ENCODE measurements at places on chromosomes 1 and 21. TPM values are rescaled to one million over a fixed set of nuclear protein-coding genes. Genes with fewer than 3 reads are reported as not detected.
A peak's percentile ranks its signal among the peaks of the same experiment; 100 is the strongest.

DNA sequence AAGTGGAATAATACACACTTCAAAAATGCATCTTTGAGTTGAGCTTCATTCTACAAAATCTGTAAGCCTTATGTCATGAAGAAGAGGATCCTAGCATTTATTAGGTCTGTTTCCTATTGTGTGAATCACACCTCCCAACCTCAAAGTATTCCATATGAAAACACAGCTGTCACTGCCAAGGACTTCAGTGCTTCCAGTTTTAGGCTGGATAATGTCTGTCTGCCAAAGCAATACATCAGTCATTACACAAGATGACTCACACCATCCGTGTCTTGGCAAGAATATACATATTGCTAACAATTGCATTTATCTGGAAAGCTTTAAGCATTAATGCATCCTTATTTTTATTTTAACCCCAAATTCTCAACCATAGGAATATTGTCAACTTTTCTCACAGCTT is 125.7 kb upstream of the TMPRSS15 start:
- no peak for DNase-seq

DNA sequence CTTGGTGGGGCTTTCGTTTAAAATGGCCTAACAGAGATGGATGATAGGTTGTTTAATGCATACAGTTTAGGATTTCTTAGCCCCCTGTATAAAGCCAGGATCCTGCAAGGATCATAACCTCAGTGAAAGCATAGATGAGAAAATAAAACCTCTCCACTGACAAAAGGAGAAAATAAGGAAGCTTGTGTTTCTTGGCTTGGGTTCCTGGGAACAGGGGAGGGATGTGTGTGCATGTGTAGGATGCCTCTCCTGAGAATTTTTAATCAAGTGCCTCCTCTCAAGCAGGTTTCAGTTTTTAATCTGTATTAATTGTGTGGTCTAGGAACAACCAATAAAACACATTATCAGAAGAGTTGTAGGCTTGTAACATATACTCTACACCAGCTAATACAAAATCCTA is 26.1 kb downstream of the PRKACB start:
- DNase-seq, result no peak

DNA sequence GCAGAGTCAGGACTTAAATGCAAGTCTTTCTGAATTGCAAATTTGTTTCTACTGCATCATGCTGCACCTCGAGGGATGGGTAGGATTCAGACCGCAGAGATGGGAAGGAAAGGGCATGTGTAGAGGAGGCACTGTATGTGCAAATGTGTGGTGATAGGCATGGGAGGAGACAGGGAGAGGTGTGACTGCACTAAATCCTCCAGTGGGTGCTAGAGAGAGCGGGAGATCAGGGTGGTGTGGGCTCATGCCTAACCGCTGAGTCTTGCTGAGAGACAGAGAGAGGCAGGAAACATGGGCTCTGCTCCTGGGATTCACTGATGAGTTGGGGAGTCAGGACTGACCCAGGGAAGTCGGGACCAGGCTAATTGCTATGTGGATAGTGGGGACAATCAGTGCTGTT is 61.1 kb downstream of the PTPRU start:
- no peak for DNase-seq

DNA sequence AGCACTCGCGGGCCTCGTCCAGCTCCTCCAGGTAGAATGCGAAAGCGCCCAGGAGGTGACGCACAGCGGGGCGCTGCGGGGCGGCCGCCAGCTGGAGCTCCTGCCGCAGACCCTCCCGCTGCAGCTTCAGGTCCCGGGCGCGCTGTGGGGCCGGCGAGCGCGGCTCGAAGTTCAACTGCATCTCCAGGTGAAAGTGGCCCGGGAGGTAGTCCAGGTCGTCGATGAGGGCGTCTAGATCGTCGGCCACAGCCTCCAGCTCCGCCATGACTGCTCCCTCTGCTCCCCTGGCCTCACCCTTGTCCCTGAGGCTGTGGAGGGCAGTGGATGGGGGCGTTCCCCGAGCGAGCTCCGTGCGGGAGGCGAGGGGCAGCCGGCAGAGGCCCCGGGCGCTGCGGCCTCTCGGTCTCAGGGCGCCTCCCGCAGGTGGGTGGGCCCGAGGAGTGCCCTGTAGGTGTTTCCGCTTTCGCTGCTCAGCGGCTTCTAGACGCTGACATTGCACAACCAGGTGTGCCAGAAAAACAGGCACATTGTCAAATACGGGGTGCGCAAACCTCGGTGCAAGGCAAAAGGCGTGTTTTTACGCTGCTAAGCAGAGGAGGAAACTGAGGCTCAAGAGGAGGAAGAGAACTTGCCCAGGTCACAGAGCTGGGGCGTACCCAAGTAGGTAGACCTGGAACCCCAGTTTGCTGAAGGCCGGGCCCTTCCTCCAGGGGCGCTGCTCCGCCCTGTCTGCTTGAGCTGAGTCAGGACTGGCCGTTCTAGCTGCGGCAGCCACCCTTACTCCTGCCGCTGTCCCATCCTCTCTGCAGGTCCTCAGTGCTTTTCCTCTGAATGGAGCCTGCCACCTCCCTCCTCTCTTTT is at the start of gene TTC22:
TSS of gene TTC22 (minus strand) at position 425 of the 861 bp plus-strand sequence. CDS start at position 265, 160 bp downstream.
- DNase-seq, result peak; percentile 81

DNA sequence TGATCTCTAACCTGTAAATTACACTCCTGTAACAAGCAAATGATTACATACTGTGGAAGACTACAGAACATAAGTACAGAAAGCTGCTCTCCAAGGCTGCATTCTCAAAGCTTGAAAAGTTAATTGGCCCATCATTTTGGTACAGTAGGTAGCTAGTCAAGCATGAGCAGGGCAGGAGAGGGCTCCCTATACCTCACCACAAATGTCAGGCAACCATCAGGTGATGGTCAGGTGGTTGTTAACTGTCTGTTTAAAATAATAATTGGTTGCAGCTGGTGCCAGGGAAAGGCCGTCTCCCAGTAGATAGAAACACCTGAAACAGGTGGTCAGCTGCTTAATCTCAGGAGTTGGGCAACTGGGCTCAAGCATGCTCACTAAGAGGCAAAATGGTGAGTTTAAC is 13.1 kb upstream of the SLC1A7 start:
- no peak for DNase-seq

GRCh38 chr1:151989211-151989862 is 4.3 kb downstream of the S100A10 start:
- DNase-seq, result no peak

DNA sequence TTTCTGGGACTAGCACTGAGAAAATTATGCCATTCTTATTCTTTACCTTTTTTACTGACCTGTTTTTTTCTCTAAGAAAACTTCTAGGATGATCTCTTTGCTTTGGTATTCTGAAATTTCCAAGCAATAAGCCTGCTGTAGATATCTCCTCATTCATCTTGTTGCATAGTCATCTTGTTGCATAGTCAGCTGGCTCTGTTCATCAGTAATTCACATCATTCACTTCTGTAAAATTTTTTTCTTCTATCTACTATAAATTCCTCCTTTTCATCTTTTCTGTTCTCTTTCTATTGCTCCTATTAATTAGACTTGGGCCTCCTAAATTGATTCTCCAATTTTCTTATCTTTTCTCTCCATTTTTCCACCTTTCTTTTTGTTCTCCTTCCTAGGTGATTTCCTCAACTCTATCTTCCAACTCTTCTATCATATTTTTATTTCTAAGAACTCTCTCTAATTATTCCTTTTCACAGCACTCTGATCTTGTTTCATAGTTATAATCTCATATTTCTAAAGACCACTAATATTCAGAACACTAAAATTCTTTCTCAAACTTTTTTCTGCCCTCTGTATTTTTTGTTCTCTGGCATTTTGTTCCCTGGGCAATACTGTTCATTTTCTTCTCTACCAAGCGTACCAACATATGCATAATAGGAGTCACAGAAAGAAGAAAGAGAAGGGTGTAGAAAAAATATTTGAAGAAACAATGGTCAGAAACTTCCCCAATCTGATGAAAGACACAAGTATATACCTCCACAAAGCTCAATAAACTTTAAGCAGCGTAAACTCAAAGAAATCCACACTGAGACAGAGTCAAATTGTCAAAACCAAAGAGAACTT is 17.7 kb downstream of the TUT4 start:
- DNase-seq, result no peak

GRCh38 chr1:206842854-206843253 is 22.6 kb upstream of the IL20 start:
- DNase-seq, result no peak

GRCh38 chr1:64755361-64755760 is 10.5 kb downstream of the RAVER2 start:
- DNase-seq, result no peak

GRCh38 chr1:234619071-234619480 is 9.1 kb upstream of the IRF2BP2 start:
- DNase-seq, result no peak

DNA sequence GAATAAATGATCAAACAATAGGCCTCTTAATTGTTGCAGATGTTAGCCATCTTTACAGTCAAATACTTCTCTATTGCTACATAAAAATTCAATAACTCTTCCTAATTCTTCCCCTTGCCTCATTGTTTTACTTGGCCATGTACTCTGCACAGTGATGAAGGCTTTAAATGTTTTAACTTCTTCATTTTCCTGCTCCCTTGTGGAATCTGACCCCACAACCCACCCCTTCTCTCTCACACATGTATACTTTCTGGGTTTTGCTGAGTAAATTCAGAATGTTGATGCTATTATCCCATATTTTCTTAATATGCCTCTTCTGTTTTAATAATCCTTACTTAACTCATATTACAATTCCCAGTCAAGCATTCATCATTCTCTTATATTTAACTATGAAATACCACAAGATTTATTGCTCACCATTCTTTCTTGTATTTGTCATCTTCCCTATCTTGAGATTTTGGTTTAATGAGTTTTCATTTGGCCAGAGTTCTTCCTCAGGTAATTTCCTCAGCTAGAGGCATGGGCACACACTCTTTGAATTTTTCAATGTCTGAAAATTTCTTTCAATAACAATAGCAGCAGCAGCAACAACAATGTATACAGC is 327.8 kb upstream of the USP24 start:
- DNase-seq, result no peak

- no peak for DNase-seq
These were observed 6.8 kb downstream of the CASQ2 start for GRCh38 chr1:115761601-115762302.

DNA sequence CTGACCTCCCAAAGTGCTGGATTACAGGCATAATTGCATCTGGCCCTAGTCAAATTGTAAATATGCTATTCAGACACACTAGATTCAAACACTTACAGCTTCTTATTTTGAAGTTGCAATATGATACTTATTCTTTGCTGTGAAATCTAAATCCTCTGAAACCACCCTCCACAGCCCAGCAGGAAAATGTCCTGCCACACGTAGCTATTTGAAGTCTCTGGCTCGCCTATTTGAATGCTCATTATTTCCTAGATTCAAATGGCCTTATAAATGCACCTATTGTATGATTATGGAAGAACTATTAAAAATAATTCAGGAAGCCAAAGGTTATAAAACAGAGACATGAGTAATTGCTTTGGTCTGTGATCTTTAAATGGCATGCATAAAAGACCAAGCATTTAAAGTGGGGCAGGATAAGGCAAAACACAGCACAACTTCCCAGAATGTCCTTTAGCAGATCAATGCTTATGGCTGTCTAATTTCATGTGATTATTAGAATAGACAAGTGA is 26.6 kb upstream of the FBXO28 start:
- DNase-seq, result no peak

DNA sequence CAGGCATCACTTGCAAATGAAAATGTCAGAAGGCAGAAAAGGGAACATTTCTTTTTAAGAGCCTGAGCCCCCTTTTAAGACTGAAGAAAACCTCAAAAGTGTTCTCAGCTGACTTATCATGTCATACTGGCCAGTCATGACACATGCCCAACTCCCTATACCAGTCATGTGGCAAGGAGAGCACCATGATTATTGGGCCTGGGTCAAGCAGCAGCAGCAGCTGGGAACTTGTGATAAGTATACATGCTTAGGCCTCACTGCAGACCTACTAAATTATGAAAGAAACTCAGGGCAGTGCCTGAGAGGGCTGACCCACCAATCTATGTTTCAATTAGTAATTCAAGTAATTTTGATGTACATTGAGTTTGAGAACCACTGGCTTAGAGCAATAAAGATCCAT is 8.6 kb downstream of the RO60 start:
- DNase-seq, result no peak

DNA sequence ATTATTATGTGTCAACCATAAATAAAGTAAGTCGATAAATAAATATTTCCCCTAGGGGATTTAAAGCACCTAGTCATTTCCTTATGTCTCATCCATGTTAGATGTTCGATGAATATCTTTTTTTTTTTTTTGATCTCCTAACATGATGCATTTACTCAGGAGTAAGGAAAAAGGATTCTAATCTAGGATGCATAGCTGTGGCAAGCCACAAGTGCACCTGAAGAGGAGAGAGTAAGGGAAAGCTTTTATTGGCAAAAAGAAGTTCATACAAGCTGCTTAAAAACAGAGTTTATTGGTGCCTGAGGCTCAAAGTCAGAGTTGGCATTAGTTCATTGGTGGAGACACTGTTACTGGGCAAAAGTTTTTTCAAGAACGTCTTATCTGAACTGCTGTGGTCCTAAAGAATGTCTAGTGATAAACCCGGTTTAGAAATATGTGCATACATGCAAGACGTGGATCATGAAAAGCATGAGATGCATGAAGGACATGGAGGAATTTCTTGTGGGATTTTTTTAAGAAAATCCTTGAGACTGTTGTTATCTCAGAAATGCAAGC is 51.7 kb downstream of the SWT1 start:
- no peak for DNase-seq

DNA sequence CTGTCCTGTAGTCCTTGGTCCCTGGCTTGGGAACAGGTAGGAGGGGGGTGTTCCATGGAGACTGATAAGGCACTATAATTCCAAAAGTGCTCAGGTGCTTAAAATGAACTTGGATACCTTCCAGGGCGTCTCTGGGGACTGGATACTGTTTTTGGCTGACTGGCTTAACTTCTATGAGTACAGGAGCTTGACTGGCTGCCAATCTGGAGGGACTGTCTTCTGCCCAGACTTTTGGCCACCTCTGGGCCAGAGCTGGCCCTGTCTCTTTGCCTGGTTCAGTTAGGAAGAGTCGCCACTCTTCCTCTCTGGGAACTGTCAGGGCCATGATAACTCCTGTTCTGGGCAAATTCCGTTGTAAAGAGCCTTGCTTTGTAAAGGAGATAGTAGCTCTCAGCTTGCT is 407.0 kb downstream of the TGFB2 start:
- no peak for DNase-seq

DNA sequence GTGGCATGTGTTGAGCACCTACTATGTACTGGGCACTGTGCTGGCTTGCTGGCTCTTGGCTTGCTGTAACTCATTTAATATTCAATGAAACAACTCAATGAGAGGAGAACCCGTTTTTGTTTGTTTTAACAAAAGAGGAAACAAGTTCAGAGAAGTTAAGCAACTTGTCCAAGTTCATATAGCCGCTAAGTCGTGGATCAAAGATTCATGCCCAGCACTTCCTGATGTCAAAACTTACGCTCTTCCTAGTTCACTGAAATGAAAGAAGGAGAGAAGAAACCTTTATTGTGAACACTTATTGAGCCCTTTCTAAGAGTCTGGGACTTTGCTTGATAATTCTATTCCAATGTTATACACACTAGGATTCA is 475.9 kb downstream of the PTPRU start:
- no peak for DNase-seq

The SPRR2E gene
- total RNA-seq, result not detected

The LIN9 gene
- total RNA-seq, result 6.7 TPM

The CHIT1 gene
- 11.9 TPM for total RNA-seq

The GPR153 gene
- 0.27 TPM for total RNA-seq

The AKR7A3 gene
- total RNA-seq, result 1.6 TPM

The TTC24 gene
- 26.6 TPM for total RNA-seq
